HS-27A (cell line): ENCODE measurements at places on chromosomes 11 and 22.

DNA sequence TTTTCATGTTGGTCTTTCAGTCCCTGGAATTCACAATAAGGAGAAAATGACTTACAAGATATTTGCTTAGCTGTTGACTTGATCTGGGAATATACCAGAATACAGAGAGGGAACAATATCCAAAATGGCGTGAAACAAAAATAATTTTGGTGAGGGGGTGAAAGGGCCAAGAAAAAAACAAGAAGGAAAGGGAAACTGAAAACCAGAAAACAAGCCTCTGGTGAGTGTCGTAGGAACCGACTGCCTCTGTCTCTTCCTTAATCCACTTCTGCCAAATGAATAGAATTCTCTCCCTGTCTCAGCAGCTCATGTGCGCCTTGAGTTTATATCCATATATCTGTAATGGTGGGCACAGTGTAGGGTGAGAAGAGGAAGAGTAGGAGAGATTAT, 367.6 kb downstream of the ETS1 start:
- no peak for DNase-seq

DNA sequence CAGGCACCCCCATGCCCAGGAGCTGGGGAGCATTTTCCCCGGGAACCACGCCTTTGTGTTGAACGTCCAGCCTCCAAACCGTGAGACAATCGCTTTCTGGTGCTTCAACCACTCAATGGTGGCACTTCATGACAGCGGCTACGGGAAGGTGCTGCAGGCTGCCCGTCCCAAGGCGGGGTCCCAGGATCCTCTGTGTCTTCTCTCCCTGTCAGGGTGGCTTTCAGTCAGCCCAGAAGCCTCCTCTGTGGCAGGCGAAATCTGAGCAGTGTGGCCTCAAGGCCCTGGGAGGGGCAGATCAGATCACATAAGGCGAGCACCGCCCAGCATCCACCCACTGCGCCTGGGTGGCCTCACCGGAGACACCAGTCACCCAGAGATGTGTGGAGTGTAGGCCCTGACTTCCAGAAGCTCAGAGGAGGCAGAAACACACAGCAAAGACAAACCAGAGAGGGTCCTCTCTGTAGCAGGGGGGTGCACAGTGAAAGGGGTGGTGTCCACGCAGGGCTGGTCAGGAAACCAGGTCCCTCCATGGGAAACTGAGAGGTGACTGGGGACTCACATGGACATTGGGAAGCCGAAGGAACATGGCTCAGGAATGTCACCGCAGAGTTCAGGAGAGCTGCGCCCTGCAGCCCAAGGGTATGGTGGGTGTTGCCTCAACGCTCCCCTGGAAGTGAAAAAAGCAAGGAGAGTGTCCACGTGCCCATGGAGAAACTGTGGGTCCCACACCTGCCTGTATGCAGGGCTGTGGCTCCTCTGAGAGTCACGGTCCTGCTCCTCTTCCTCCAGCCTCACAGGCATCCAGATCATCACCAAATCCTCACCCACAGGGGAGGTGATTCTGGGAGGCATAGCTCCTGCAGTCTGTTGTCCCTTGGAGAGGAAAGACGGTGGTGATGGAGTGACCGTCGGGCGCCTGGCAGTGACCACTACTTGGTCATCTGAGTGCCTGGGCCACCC, 1420.7 kb downstream of the TBC1D22A start:
- DNase-seq = no peak

- no peak for DNase-seq
Observed at GRCh38 chr22:49718396-49718795, 109.3 kb downstream of the BRD1 start.

GRCh38 chr22:43228863-43229262, 41.9 kb upstream of the TTLL12 start:
- no peak for DNase-seq

- DNase-seq = no peak
Observed at GRCh38 chr11:118263112-118263511, 985 bp downstream of the MPZL2 start.

GRCh38 chr22:30262917-30263741, 3.5 kb downstream of the OSM start:
- DNase-seq = no peak

GRCh38 chr11:22640862-22641261, 15.2 kb upstream of the FANCF start:
- DNase-seq = no peak

GRCh38 chr22:37752189-37753087, 55.3 kb upstream of the GCAT start:
- DNase-seq = peak; percentile 97

DNA sequence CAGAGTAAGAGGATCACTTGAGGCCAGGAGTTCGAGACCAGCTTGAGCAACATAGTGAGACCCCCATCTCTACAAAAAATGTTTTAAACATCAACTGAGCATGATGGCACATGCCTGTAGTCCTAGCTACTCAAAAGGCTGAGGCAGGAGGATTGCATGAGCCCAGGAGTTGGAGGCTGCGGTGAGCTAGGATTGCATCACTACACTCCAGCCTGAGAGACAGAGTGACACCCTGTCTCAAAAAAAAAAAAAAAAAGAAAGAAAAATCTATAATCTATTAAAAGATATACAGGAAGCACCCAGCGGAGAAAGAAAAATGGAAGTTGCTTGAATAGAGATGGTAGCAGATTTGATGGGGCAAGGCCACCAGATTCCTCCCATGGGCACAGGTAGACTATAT, 61.8 kb downstream of the FAM83F start:
- DNase-seq = no peak

DNA sequence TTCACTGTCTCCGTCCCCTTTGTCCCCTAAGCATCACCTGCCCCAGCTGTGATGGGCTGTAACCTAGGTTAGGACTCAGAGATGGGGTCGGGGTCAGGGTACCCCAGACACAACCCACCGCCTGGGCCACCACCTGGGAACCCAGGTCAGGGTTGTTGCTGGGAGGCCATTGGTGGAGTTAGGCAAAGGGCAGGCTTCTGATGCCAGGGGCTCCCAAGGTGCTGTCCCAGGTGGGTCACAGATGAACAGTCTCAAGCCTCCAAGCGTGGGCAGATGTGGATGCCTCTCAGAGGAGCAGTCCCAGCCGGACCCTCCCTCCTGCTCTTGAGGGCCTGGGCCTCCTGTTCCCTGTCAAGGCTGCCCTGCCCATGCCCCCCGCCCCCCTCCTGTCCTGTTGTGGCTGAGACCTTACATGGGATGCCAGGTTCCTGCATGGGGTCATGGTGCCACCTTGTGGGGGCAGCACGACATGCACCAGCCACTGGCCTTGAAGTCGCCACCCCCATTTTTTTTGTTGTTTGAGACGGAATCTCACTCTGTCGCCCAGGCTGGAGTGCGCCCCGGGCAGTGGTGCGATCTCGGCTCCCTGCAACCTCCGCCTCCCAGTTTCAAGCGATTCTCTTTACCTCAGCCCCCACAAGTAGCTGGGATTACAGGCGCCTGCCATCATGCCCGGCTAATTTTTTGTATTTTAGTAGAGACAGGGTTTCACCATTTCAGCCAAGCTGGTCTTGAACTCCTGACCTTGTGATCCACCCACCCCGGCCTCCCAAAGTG, 12.1 kb downstream of the GATD1 start:
- no peak for DNase-seq

- no peak for DNase-seq
Observed at GRCh38 chr11:17633279-17633986, 85.9 kb upstream of the MYOD1 start.

- no peak for DNase-seq
Observed at GRCh38 chr22:27833803-27834202, 32.2 kb upstream of the MN1 start.

GRCh38 chr11:2534957-2535672, 90.3 kb downstream of the KCNQ1 start:
- no peak for DNase-seq

DNA sequence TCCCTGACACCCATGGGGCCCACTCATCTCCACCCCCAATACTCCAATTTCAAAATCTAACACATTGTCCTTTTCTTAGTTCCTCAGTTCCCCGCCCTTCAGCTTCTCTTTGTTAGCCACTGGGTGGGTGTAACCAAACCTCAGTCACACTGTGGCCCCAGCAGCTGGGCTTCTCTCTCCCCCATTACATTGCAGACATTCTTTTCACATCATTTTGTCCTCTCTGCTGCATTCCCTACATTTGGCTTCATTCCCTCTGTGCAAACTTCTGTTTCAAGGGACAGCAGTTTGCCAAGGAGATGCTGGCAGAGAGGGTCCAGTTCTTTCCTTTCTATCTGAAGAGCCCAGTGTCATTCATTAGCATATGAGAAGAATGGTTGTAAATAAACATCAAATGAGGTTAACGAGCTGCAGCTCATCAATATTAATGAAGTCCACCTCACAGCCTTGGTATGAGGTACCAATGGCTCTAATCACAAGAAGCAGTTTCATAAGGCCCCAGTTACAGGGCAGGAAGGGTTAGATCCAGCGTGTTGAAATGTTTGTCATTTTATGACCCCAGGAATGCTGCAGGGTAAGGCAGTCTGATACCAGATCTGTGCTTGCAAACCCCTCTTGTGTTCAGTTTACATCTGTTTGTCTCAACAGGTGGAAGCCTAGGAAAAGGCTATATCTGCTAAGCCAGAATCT, 72.3 kb downstream of the ARFGAP2 start:
- peak; percentile 55 for DNase-seq

DNA sequence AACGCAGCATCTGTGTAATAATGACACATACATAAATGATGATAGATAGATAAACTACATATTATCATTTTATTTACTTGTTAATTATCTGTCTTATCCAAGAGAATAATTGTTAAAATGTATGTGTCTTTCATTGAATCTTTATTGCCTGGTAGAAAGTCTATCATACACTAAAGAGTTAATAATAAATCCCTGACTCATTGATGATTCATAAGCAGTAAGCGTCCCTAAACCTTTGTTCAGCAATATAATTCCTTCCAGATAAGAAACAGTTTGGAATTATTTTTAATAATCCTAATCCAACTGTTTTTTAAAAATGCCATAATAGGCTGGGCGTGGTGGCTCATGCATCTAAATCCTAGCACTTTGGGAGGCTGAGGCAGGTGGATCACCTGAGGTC, 655.6 kb upstream of the CNTN5 start:
- no peak for DNase-seq

- no peak for DNase-seq
Observed at GRCh38 chr11:85758026-85758425, 52.9 kb downstream of the SYTL2 start.

DNA sequence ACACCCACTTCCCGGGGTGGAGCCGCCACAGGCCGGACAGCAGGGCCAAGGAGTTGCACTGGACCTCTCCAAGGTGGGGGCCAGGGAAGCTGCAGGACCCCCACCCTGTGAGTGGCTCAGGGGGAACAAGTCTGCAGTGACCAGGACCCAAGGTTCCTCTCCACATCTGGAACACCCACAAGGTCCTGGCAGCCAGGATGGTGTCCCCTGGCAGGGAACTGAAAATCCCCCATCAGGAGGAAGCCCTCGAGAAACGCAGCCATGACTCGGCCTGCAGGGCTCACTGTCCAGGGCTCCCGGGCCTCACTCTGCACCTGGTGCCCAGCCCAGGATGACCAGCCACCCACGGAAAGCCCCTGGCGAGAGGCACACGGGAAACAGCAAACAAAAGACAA, 11.5 kb downstream of the RNH1 start:
- DNase-seq = no peak

GRCh38 chr22:45096256-45096907, 67.3 kb upstream of the NUP50 start:
- no peak for DNase-seq

- peak; percentile 31 for DNase-seq
Observed at GRCh38 chr11:95692526-95693260, 96.9 kb downstream of the FAM76B start.

- no peak for DNase-seq
Observed at GRCh38 chr22:44497218-44497904, 672 bp downstream of the RTL6 start.

GRCh38 chr11:72241291-72241781, 2.6 kb downstream of the PHOX2A start:
- DNase-seq = no peak

DNA sequence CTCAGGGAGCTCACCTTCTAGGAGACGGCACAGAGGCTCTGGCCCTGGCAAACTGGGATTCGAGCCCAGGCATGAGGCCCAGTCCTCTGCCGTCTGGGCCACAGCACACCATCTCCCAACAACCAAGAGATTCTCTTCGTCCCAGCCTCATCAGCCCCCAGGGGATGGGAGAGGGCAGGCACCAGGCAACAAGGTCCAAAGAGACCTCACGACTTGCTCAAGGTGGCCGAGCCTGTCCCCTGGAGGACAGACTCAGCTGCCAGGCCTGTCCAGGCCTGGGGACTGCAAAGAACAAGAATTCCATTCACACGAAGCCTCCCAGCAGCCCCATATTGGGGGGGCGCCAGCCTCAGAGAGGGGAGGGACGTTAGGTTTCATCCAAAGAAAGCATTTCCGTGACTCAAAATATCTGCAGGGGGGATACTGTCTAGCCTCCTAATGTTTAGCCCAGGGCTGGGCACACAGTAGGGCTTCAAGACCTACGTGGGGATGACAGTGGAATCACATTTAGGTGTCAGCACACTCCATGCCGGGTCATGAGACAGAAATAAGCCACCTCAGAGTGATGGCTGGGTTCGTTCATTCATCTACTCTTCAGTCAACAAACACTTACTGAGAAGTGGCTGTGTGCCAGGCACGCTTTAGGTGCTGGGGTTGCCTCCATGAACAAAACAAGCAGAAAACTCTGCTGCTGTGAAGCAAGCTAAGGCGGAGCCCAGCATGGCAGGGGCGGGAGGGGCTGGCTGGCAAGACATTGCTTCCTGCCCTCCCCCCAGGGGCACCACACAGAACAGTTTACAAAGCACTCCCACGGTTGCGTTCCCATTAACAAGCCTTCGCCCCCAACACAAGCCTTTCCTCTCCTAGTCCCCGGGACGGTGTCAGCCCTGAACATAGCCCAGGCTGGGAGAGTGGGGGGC, 1.2 kb downstream of the CARNS1 start:
- DNase-seq = no peak

GRCh38 chr11:19080579-19080993, 20.1 kb upstream of the MRGPRX2 start:
- no peak for DNase-seq

GRCh38 chr11:68610452-68611116, 73.8 kb upstream of the GAL start:
- no peak for DNase-seq
